ENCODE measurements at places on chromosomes 5 and 9.

- no peak for DNase-seq
Observed at GRCh38 chr5:71684309-71684708, 34.8 kb upstream of the CARTPT start.

GRCh38 chr5:178163772-178164735 is 10.4 kb upstream of the NHP2 start:
- DNase-seq = no peak

DNA sequence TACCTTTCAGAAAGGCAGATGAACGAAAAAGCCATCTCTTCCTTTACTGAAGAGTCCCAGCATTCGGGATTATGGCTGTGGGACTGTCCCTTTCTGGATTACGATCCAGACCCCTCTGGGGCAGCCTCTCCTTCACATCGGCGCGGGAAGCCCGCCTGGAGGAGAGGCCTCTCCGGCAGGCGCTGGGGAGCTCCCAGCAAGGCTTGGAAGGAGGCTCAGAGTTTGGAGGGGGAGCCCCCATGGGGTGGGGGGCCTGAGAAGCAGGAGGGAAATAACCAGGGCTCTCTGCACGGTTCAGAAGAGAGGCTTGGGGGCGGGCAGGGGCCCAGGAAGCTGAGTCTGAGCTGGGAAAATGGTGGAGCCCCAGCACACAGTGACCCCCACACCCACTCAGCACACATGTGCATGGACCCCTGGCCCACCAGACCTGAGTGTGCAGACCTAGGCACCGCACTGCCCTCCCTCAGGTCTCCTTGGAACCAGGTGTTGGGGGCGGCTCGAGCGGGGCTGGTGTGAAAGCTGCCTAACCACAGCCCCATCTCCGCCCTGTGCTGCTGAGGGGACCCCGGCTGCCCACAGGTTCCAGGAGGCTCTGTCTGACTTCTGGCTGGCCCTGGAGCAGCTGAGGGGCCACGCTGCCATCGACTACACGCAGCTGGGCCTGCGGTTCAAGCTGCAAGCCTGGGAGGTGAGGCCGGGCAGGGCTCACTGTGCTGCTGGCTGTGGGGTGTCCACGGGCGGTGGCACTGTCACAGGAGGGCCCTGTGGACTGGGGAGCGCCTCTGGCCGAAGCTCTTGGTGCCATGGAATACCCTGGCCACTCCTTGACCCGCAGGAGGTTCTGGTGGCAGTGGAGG is 4.5 kb downstream of the NOXA1 start:
- DNase-seq = no peak

DNA sequence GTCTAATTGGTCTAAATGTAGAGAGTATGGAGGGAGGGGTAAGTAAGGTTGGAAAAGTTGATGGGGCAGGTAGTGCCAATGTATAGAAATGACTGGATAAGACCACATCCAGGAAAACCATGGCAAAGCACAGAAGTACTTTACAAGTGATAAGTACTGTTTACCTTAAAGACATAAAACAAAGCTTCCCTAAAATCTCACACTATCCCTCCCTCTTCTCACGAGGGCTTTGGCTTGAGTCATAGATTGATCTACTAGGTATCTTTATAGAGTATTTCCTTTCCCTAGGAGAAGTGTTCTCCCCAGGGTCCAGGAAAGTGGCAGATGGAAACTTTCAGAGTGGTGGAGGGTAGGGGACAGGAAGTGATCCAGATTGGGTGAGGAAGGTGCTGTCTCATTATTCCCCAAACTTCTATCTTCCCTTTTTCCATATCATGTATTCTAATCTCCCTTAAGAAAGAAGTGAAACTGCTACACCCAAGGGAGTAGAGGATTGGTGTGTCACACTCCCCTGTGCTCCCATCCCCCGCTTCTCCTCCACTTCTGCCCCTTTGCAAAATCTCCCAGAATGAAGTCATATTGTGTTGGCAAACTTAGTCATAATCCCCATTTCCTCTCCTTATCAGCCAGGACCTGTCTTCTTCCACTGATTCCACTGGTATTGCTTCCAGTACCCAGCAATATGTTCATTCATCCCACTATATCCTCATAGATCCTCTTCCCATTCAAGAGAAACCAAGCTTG is 14.6 kb downstream of the IL33 start:
- DNase-seq = no peak

DNA sequence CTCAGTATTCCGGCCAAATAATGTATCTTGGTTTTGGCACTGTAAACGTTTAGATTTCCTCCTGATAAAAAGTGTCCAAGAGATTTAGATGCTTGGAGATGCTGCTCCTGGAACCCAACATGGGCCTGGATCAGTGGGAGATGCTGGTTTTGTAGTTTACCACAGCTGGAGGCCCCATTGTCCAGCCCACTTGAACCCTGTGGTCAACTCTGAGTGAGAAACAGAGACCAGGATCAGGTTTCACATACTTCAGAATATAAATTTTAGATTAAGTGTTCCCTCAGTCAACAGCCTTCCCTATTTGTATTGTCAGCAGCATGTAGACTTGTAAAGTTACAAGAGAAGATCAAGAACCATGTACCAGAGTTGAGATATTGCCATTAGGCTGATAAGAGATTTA is 144.7 kb upstream of the C9orf72 start:
- no peak for DNase-seq

DNA sequence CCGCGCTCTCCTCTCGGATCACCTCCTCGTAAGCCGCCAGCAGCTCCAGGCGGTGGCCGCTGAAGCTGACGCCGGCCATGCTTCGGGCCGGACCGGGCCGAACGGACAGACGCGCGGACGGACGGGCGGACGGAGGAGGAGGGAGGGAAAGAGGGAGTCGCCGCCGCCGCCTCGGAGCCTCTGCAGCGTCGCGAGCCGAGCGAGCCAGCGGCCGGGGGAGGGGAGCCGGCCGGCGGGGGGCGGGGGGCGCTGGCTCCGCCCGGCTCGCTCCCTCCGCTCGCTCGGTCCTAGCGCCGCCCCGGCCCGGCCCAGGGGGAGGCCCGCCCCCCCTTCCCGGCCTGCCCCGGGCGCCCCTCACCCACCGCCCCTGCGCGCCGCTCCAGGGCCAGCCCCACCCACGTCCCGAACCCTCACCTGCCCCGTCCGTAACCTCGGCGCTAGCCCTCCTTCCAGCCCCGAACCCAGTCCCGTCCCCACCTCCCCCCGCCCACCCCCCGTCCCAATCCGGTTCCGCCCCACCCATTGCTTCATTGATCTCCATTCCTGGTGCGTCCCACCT is at the start of gene DBN1:
Gene DBN1 (minus strand): TSS at position 192 of the 559 bp plus-strand sequence. CDS start 113 bp downstream, at position 79.
- DNase-seq = no peak

GRCh38 chr5:74490814-74491213 is 149.7 kb downstream of the ENC1 start:
- DNase-seq = no peak

GRCh38 chr9:101791533-101791932 is 53.1 kb upstream of the GRIN3A start:
- no peak for DNase-seq

GRCh38 chr9:134618163-134618832 is 23.3 kb upstream of the COL5A1 start:
- no peak for DNase-seq

DNA sequence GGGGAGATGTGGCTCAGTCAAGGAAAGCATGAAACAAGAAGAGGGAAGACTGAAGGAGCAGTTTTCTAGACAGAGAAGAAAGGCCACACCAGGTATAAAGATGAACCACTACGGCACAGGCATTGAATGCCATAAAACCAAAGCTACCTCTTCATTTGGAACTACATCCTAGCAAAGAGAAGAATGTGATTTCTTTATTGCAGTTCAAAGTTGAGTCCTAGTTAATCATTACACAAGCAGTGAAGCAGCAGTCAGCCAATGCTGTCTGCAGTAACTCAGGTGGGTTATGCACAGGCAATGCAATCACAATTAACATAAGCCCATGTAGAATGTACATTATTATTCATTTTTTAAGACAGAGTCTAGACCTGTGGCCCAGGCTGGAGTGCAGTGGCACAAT is 21.7 kb upstream of the PCAT7 start:
- DNase-seq = no peak

DNA sequence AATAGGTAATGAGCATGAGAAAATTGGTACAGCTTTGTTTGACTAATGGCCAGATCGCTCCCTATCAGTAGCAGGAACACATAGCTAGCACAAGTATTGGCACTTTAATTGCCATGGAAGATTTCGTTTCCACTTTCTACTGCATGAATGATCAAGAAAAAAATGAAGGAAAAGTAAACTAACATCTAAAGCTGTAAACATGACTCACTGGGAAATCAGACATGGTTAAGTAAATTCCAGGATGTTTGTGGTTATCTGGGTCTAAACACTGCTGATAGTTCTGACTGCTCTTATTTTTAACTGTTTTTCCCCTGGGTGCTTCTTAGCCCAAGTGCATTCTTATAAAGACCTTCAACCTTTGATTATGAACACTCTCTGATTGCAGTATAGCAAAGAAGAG is 388.9 kb downstream of the NR2F1-AS1 start:
- peak; percentile 93 for DNase-seq

GRCh38 chr5:52673495-52673894 is 114.2 kb upstream of the ITGA1 start:
- no peak for DNase-seq

GRCh38 chr5:127959152-127959764 is 124.3 kb upstream of the SLC12A2 start:
- peak; percentile 70 for DNase-seq

Measured in non-pigmented ciliary epithelial cell (primary cell).